Stimulated activated CD4-positive, alpha-beta T cell treated with anti-CD3 and anti-CD28 coated beads, Interleukin-2, amount 100 ng/mL, for 24 hours (primary cell): ENCODE measurements at places on chromosomes 3 and 15.

DNA sequence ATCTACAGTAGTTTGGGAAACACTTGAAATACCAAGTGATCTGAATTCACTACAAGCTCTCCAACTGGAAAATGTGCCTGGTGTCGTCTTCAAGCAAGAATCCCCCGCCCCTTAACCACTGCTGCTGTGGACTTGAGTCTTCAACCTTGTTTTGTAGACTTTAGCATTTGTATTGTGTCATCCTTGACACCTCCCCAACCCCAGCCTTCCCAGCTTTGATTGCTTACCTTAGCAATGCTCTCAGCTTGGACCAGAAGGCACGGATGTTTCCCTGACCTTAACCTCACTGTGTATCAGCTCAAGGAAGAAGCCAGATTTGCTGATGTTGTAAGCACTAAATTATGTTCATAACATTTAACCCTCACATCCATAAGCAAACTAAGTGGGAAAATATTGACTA, 146.4 kb downstream of the IGF1R start:
- no peak for DNase-seq

DNA sequence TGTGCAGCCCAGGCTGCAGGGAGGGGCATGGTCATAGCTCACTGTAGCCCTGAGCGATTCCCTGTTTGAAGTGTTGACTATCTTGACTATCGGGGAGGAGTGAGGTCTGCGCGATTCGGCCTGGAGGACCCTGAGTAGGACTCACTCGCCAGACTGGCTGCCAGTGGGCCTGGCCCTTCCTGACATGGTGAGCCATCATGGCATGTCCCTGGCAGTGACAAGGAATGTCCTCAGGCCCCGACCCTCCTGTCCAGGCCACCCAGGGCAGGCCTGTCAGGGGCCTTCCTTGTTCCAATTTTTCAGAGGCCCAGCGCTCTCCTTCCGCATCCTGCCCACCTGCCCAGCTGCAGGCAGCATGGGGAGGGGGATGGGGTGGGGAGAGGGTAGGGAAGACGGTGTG, 5.2 kb upstream of the OCA2 start:
- no peak for DNase-seq

GRCh38 chr15:77064539-77065308, 6.2 kb downstream of the TSPAN3 start:
- no peak for DNase-seq

- peak; percentile 84 for DNase-seq
These were observed 82.6 kb downstream of the LSM3 start for GRCh38 chr3:14261229-14261628.

DNA sequence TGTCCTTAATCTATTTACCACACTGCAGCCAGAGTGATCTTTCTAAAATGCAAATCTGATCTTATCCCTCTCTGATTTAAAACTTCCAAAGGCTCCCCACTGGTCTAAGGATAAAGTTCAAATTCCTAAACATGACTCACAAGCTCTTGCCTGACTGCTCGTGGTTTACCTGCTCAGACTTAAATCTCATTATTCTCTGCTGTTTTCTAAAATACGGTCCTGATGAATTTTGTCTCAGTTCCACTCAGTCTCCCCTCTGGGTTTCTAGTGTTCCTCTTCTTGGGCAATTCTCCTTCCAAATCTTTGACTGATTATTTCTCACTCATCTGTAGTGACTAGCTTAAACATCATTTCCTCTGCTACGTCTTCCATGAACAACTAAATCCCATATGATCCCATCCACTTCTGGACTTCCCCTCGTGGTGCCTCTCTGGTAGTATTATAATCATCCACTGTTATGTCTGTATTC, 108.3 kb downstream of the P3H2 start:
- DNase-seq = no peak
